ENCODE measurements at places on chromosomes 4 and X. TPM values are rescaled to one million over a fixed set of nuclear protein-coding genes. Genes with fewer than 3 reads are reported as not detected.

PDGFRA gene
- total RNA-seq: not detected

- DNase-seq: no peak
Measured at GRCh38 chrX:54134269-54134668, 48.8 kb downstream of the FAM120C start.

- DNase-seq: no peak
Measured at GRCh38 chr4:160276785-160277325, 1174.0 kb downstream of the RAPGEF2 start.

DNA sequence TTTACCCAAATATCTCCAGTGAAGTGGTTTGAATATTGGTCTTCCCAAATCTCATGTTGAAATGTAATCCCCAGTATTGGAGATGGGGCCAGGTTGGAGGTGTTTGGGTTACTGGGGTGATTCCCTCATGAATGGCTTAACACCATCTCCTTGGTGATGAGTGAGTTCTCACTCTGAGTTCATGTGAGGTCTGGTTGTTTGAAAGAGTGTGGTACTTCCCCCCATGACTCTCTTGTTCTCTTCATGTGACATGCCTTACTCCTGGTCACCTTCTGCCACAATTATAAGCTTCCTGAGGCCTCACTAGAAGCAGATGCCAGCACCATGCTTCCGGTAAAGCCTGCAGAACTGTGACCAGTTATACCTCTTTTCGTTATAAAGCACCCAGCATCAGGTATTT is 32.9 kb upstream of the OTUD4 start:
- no peak for DNase-seq

GRCh38 chrX:125137521-125137920 is 182.2 kb upstream of the TEX13C start:
- DNase-seq: no peak

DNA sequence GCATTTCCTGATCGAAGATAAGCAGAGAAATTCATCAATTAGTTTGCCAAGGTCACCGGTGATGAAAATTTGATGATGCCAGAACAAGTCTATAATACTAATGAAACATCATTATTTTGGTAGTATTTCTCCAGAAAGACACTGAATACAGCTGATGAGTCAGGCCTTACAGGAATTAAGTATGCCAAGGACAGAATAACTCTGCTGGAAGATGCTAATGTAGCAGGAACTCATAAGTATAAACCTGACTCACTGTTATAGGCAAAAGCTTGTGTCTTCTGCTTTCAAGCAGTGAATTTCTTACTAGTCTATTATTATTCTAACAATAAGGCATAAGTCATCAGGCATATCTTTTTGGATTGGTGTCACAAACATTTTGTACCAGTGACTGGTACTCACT is 1825.1 kb upstream of the IGFBP7 start:
- DNase-seq: no peak

- no peak for DNase-seq
Measured at GRCh38 chrX:101958139-101958538, 26.3 kb upstream of the ZMAT1 start.

- no peak for DNase-seq
Measured at GRCh38 chr4:21768349-21769310, 179.9 kb downstream of the KCNIP4 start.
